ENCODE measurements at places on chromosomes 5 and 9.
A peak's percentile ranks its signal among the peaks of the same experiment; 100 is the strongest.

DNA sequence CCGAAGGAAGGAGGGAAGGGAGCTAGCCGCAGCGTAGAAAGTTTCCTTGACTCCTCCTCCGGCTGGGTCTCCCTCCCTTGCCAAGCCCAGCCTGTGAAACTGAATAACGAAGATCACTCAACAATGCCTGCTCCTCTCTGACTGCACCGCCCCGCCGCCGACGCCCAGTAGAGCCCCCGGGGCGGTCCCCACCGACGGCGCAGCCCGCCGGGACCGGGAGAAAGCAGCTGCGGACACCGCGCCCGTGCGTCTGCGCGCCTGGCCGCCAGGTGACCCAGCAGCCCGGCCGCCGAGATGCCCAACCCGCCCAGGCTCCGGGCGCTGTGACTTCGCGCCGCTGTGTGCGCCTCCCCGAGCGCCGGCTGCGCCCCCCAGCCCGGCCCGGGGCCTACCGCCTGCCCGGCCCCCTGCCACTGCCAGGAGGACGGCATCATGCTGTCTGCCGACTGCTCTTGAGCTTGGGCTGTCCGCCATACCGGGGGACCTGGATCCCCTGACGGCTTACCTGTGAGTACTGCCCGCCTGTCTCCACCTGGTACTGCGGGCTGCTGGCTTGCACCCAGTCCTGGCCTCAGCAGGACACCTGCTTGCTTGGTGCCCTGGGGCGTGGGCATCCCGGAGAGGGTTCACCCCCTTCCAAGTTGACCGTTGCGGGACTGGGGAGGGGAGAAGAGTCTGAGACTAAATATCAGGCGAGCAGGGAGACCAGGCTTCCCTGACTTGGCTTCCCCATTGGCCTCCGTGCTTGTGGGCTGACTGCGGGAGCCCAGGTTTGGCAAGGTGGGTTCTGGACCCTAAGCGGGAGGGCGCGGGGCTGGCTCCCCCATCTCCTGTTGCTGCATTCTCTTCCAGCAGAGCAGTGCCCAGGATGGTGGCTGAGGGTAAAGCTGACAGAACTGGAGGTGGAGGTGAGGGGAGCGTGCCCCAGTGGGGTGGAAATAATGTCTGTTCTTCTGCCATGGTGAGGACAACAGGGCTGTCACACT is 26.2 kb upstream of the SPTLC1 start:
- no peak for DNase-seq

GRCh38 chr5:105032917-105033316 is 1470.3 kb upstream of the NUDT12 start:
- no peak for DNase-seq

DNA sequence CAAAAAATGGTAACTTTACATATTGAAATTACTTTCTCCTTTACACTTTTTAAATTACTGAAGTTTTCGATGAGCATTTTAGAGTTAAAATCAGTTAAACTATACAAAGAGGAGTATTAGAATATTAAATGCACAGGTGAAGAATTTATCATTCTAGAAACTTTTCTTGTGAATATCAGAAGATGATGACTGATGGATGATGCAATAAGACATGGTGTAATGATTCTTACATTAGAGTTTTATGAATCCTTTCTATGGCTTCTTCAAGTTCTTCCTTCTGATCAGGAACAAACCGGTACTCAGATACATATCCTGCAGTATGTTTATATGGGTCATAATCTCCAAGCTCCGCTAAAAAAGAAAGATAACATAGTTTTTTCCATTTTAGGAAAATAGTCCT is 154.4 kb downstream of the EPB41L4A start:
- DNase-seq, result no peak

GRCh38 chr5:103013933-103014552 is 105.9 kb downstream of the GIN1 start:
- no peak for DNase-seq

DNA sequence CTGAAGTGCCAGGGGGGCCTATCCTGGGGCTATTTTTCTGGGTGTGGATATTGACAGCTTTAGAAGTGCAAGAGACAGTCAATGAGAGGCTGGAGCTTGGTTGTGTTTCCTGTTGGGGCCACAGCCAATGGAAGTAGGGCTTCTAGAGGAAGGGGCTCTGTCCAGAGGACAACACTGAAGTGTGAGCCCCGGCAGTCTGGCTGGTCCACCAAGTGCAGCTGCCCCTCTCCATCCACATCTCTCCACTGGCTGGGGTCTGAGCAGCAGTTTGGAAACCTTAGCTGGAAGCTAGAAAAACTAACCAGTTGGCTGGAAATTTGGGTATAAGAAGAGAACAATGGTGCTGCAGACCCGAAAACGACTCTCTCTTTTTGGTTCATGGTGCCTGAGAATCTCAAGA is 64.3 kb upstream of the PSD2 start:
- no peak for DNase-seq

GRCh38 chr5:140673187-140673976 is at the start of gene DND1:
Gene DND1 (minus strand): TSS chr5:140673576. CDS start chr5:140673542, 34 bp downstream.
- no peak for DNase-seq

DNA sequence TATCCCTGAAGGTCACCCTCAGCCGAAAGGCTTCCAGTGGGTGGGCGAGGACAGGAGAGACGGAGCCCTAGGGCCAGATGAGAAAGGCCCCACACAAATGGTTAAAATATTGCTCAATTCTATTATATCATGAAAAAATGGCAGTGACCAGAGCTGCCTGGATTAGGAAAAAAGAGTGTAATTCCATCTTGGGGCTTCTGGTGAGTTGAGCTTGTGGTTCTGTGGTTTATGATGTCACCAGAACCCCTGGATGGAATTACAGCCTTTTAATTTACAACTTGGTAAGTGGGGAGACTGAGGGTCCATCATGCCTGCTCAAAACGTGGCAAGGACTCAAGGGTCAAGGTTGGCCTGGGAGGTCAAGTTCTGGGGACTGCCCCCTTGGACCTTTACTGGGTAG is 55.5 kb upstream of the STC2 start:
- no peak for DNase-seq

- DNase-seq, result no peak
Observed at GRCh38 chr5:151924564-151925301, at the start of gene GLRA1. Gene GLRA1 (minus strand): TSS chr5:151924851. CDS start chr5:151924549, 302 bp downstream.

DNA sequence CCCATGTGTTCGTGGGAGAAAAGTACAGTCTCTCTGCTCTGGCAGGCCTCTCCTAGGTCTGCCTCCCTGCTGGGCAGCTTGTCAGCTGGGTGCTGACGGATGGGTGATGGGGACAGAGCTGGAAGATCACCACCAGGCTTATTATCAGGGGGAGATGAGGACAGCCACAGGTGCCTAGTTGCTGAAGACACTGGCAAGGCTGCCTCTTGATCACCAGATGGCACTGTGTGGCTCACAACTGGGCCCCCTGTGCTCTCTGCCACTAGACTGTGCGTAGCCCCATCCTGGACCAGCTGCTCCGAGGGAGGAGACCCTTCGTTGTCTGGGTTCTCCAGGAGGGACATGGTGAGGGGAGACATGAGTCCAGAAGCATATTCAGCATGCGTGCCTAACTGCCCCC is 73.0 kb downstream of the KIF24 start:
- DNase-seq, result no peak

DNA sequence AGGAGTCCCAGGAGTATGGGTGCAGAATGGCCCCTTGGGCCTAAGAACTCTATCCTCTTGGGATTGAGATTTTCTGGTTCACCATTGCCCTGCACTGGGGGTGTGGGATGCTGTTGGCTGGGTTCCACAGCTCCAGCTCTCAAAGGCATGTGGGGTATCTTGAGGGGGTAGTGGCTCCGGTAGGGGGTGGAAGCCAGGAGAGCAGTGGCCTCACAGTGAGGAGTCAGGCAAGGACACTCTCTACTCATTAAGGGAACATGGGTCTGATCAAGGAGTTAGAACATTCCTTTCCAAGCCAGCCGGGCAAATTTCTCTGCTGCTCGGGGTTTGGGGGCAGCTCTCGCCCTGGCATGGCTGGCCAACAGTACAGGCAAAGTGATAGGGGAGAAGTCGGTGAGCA is 33.0 kb downstream of the LARP1 start:
- no peak for DNase-seq

GRCh38 chr5:148957591-148958202 is 105.2 kb downstream of the SH3TC2 start:
- peak; percentile 15 for DNase-seq

- DNase-seq, result no peak
Observed at GRCh38 chr5:88769165-88769564, 113.8 kb downstream of the MEF2C start.

GRCh38 chr9:26802921-26803320 is 89.7 kb downstream of the CAAP1 start:
- no peak for DNase-seq

DNA sequence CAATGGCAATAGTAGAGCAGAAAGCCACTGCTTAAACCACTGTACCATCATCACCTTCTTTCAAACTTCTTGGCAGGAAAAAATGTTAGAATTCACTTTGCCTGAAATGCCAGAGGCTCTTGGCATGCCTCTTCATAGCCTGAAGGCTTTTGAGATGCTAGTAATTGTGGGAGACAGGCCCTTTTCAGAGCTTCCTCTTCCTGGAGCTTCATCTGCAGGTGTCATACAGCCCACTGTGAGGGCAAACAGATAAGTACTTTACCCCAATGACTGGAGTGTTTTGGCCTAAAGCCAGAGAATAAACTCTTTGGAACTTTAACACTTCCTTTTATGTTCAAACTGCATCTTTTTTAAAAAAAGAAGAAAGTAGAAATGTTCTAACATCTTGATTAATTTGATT is 81.3 kb upstream of the TMEM171 start:
- DNase-seq, result no peak

DNA sequence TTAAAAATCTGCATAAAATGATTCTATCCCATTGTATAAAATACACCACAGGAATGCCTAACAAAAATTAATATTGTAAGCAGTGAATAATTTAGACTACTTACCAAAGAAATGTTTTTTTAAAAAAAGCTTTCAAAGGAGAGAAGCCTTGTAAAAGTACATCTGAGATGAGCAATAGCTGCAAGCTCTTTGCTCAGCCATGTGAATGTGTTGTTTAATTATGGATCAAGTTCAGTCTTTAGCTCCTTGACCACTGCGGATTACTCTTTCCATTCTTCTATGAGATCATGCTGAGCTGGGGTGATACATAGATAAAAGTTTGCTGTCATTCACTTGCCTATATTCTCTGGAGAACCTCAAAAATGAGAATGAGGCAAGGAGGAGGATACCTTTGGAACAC is 782.4 kb upstream of the ZNF608 start:
- no peak for DNase-seq

- no peak for DNase-seq
Observed at GRCh38 chr5:132826424-132827082, 3.9 kb downstream of the SHROOM1 start.

DNA sequence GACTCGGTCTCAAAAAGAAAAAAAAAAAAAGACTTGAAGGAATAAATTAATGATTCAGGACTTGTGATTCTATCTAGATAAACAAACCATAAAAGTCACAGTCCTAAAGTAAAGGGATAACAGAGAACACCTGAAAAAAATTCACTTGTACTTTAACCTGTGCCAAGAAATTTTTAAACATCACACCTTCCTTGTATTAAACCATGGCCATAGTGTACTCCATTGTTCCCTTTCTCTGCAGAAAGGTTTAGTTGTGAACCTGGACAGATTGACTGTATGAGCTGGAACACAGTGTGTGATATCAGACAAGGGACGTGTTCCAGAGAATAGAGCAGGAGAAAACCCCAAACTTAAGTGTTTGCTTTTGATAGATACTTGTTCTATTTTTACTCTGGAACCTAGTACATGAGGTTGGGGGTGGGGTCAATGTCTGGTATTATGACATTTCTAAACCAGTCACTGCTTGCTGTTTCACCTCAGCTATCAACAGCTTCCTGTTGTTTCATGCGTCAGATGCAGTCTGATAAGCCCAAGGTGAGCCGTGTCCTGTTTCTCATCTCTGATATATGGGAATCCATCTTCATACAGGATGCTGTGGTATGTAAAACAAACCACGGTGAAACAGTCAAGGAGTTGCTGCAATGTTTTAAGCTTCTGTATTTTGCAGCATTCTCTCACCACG is 62.5 kb upstream of the ITGA1 start:
- DNase-seq, result peak; percentile 56

- DNase-seq, result no peak
Observed at GRCh38 chr9:69573651-69574050, 98.5 kb downstream of the APBA1 start.

DNA sequence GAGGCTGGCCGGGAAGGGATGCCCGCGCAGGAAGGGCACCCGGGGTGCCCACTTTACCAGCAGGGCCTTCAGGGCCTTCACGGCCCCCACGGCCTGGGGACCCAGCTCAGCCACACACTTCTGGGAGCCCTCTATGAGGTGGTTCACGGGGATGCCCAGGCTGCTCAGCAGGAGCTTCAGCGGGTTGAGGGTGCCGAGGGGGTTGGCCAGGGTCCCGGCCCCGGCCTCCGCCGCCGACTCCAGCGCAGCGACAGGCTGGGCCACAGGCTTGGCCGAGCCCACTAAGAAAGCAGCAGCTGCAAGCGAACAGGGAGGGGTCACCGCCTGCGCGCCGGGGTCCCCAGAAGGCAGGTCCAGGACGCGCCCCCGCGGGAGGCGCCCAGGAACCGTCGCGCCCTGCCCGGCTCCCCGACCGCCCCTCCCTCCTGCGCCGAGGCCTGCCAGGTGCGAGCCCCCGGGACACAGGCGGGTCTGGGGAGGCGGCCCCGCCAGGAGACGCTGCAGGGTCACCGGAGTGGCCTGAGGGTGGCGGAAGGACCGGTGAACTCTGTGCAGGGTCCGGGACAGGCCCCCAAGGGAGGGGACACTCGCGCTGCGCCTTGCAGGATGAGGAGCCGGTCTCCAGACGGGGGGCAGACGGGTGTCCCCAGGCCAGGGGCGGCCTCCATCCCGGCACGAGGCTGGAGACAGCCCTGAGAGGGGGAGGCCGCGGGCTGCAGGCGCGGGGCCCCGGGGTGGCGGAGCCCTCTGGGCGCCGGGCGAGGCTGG is 572 bp downstream of the SCGB3A1 start:
- DNase-seq, result no peak

DNA sequence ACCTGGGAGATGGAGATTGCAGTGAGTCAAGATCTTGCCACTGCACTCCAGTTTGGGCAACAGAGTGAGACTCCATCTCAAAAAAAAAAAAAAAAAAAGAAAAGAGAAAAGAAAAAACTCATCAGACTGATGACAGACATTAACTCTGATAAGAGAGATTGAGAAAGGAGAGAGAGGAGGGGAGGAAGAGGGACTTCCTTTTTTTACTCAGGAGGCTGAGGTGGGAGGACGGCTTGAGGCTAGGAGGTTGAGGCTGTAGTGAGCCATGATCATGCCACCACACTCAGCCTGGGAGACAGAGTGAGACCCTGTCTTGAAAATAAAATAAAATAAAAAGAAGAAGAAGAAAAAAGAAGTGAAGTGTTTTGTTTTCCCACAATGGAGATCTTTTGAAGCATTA is 9.7 kb upstream of the MSMP start:
- no peak for DNase-seq

- peak; percentile 84 for DNase-seq
Observed at GRCh38 chr5:6496207-6496584, 47.5 kb downstream of the UBE2QL1 start.

All from T-helper 1 cell (primary cell).